ENCODE measurements at places on chromosomes 4 and X.

- DNase-seq = no peak
Observed at GRCh38 chr4:35933901-35934300, 310.4 kb downstream of the ARAP2 start.

GRCh38 chr4:96305030-96305429, 465.1 kb downstream of the PDHA2 start:
- DNase-seq = no peak

DNA sequence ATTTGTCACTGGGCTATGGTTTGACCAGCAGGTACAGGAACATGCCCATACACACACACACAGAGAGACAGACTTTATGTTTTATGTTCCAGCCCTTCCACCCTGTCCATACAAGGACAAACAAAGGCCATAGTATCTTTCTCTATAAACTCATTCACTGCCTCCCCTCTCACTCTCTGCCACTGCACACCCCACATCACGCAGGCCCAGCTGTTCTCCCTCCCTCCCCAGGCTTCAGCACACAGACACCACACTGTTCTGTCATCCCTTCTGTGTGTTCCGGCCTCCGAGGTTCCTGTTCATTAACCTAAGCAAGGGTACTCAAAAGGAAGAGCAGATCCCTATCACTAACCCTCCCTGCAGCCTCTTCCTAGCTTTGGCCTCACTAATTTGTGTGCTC, 17.8 kb downstream of the LAS1L start:
- no peak for DNase-seq

- DNase-seq = no peak
Observed at GRCh38 chr4:165709973-165710526, 163.0 kb upstream of the TLL1 start.

Measured in CD4-positive, alpha-beta T cell treated with Interleukin-17A for 1 hour (primary cell).